ENCODE measurements at places on chromosomes 5 and 9.
A peak's percentile ranks its signal among the peaks of the same experiment; 100 is the strongest.

GRCh38 chr9:38619556-38620447 is 594 bp downstream of the ANKRD18A start:
- peak; percentile 19 for DNase-seq

GRCh38 chr9:113350937-113351336 is 1.6 kb downstream of the BSPRY start:
- DNase-seq, result no peak

DNA sequence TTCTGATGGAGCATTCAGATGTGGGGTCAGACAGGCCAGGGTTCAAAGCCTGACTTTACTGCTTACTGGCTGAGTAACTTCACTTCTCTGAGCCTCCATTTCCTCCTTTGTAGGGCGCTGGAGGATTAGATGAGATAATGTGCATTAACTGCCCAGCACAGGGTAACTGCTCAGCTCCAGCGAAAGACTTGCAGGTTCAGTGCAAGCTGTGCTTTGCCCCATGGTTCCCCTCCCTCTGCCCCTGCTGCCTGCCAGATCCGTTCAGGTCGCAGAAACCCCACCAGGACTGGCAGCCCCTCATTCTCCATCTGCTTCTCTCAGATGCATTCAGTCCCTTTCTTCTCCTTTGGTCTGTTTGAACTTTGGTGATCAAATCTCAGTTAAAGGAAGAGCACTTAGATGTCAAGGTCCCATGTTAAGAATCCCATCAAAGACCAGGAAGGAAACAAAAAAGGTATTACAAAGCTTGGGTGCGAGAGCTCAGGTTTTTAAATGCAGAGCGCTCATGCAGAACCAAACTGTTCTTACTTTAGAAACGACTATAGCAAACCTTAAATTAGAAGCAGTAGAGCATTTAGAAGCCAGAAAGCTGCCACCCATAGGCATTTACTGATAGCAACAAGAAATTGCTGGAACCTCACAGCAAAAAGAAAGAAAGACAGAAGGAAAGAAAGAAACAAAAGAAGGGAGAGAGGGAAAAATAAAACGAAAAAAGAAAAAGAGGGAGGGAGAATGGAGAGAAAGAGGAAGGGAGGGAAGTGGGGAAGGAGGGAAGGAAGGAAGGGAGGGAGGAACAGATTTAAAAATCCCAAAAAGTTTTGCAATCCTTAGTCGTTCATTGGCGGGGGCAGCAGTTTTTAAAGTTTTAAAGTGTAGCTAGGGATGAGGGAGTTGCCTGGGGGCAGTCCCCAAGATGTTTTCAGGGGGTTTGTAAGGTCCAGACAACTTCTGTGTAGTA is 23.5 kb downstream of the AFAP1L1 start:
- no peak for DNase-seq

DNA sequence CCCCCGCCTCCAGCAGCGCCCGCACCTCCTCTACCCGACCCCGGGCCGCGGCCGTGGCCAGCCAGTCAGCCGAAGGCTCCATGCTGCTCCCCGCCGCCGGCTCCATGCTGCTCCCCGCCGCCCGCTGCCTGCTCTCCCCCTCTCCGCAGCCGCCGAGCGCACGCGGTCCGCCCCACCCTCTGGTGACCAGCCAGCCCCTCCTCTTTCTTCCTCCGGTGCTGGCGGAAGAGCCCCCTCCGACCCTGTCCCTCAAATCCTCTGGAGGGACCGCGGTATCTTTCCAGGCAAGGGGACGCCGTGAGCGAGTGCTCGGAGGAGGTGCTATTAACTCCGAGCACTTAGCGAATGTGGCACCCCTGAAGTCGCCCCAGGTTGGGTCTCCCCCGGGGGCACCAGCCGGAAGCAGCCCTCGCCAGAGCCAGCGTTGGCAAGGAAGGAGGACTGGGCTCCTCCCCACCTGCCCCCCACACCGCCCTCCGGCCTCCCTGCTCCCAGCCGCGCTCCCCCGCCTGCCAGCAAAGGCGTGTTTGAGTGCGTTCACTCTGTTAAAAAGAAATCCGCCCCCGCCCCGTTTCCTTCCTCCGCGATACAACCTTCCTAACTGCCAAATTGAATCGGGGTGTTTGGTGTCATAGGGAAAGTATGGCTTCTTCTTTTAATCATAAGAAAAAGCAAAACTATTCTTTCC is 19.3 kb downstream of the CDKN2A start:
- DNase-seq, result no peak

DNA sequence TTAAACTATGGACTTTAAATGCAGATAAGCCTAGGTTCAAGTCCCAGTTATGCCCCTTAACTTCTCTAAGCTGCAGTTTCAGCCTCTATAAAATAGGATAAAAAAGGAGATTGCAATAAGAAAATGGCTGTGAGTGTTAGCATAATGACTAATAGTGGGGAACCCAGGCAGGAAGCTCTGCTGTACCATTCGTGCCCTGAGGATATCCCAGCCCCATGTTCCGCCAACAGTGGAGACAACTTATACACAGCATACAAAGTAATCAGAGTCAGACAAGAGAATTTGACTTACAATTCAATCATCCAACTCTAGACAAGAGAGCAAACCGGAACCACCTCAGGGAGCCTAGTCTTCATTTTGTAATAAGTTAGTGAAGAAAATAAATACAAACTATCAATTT is 141.5 kb upstream of the FSTL4 start:
- DNase-seq, result peak; percentile 20

- peak; percentile 96 for DNase-seq
These were observed at the start of gene CDC14B for GRCh38 chr9:96619491-96620180. CDC14B (minus strand) TSS chr9:96619843; CDS start chr9:96619378, 465 bp downstream.

DNA sequence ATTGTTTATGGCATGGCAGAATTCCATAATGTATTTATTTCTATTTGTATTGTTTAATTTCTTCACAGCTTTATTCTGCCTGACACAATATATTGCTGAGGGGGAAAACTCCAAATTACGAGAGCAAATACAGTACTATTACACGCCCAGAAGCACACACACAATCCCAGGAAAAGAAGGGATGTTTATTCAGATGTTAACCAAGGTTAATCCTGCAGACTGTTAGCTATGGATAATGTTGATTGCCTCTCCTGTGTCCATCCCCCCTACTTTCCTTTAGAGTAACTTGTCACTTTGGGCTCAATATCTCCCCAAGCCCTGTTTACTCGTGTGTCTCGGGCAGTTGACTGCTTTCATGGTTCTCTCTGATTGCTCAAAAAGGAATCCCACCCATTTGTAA is 84.2 kb upstream of the ERCC6L2 start:
- no peak for DNase-seq

DNA sequence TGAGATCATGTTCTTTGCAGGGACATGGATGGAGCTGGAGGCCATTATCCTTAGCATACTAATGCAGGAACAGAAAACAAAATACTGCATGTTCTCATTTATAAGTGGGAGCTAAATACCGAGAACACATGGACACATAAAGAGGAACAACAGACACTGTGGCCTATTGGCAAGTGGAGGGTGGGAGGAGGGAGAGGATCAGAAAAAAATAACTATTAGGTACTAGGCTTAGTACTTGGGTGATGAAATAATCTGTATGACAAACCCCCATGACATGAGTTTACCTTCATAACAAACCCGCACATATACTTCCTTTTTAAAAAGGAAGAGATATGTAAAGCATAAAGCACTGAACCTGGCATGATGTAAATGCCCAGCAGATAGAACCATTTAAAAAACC is 99.0 kb downstream of the MEGF10 start:
- no peak for DNase-seq

- DNase-seq, result peak; percentile 76
These were observed 63.6 kb downstream of the PALM2AKAP2 start for GRCh38 chr9:109843641-109844040.

DNA sequence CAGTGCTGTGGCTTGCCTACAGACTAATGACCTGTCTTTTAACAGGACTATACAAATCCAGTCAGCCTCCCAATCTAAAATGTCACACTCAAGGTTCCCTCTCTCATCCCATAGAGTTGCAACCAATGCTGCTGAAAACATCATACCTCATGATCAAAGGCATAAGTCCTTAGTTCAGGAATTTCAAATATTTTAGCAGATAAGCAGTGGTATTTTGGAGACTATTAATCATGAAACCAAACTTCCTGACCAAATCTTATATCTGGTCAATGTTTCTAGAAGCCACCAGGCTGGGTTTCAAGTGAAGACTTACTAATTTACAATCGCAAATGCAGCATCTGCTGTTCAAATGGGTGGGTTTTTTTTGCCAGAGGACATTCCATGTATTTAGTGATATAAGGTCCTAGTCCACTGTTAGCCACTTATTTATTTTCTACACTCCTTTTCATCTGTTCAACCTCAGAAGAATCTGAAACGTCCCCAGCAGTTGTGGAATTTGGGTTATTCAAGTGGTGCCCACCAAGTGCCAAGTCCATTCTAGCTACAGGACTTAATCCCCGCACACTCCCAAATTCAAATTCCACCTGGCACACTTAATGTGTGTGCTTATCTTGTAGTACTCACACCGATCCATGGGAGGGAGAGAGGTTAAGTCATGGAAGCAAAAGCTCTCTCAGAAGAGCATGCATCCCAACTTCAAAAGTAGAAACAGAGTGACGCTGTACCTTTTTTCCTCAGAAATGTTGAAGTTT is 5.8 kb downstream of the TAS2R1 start:
- no peak for DNase-seq

DNA sequence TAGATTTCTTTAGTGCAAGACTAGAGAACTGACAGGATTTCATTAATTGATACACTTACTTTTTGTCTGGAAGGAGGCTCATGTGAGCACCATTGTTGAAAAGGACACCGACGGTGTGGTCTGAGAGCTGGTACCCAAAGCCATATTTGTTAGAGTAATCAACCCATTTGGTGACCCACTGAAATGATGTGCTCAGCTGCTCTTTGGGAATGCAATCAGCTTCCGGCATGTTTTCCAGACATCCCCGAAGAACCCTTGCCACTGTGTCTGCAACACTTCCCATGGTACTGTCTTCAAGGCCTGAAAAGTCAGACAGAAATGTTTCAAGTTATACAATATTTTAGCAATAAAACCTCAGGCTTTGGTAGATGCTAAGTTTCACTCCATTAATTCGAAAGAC is 4.4 kb downstream of the PLK2 start:
- no peak for DNase-seq

DNA sequence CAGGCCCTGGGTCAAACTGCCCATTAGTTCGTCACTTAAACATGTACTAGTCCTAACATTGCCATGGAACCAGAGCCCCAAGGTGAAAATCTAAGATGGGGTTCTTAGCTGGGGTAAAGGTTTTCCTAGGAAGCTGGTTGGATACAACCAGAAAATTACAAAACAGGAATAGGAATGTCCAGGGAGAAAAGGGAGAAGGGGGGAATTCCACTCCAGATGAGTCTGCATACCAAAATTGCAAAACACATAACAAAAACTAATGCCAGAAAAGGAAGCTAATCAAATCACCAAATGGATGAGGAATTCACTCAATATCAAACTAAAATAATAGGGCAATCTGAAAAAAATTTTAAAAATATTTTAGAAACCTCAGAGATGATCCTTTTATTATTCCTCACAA is 396.2 kb downstream of the EFNA5 start:
- DNase-seq, result no peak

DNA sequence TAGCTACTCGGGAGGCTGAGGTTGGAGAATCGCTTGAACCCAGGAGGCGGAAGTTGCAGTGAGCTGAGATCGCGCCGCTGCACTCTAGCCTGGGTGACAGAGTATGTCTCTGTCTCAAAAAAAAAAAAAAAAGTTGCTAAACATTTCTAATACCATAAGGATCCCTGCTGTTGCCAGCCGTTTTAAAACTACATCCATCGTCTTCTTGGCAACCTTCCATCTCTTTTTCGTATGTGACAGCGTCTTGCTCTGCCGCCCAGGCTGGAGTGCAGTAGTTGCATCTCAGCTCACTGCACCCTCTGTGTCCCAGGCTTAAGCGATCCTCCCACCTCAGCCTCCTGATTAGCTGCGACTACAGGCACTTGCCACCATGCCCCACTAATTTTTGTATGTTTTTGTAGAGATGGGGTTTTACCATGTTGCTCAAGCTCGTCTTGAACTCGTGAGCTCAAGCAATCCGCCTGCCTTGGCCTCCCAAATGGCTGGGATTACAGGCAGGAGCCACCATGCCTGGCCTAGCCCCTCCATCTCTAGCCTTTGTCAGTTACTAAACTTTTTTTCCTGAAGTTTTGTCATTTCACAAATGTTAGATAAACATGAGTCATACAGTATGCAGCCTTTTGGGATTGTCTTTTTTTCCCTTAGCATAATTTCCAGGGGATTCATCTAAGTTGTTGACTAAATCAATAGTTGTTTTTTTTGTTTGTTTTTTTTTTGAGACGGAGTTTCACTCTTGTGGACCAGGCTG is 13.5 kb downstream of the NSD1 start:
- no peak for DNase-seq

DNA sequence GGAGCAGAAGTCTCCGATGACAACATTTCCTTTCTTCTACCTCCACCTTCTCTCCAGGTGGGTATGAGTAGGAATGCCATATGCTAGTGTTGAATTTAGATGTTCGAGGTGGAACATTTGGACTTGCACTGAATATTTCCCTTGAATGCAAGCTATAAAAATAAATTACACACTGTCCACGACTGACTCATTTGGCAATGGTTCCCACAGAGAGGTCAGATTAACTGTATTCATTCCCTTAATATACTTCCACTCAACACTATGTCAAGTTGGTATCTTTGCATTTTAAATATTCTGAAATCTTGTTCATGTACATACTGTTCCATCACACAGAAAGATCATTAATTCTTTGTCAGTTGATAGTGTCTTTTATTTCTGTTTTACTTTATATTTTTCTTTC is 222.6 kb upstream of the PIK3R1 start:
- DNase-seq, result no peak

DNA sequence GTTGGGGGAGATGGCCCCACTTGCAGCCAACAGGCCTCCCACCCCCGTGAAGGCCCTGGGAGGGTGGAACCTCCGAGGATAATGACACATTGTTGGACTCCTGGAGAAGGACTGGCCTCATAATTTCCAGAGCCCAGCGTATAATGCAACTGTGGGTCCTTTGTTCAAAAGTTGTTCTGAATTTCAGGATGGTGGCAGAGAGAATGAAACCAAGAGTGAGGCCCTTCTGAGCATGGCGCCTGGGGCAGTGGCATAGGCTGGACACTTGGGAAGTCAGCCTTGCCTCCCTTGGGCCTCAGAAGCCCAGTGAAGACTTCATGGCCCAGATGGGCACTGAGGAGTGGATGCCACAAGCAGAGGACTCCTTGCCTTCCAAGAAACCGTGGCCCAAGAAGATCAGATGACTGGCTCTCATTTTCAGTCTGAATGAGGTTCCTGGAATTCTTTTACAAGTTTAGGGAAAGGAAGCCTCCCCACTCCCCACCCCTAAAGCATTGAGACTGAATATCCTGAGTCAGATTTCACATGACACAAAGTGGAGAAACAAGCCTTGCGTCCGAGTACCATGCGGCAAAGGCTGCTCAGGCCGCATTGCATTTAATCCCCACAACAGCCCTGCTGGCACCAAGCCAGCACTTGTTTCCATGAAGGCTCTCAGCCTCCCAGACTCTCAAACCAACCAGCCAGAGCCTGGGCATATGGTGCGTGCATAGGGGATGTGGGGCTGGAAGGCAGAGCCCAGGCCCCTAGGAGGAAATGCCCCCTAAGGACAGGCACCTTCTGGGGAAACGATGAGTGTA is 96.7 kb upstream of the SMIM23 start:
- no peak for DNase-seq

- no peak for DNase-seq
These were observed 404.0 kb downstream of the TLE4 start for GRCh38 chr9:79975621-79976256.
